CD4-positive, alpha-beta T cell treated with Interleukin-10 for 1 hour (primary cell): ENCODE measurements at places on chromosomes 7 and 10.

DNA sequence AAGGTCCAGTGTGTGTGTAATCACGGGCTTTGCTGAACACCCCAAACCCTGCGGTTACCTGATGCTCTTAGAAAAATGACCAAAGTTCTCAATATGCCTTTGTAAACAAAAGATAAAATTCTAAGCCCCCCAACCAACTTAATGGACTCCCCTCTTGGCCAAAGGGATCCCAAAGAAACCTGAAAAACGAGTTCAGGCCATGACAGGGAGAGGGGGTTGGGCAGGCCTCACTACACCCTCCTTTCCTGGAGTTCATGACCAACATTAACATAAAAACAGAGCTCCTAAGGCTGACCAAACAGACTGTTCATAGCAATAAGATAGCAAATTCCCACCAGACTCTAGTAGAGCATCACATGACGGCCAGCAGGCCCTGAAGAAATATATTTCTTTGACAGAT is 3.0 kb upstream of the VIPR2 start:
- DNase-seq: no peak

DNA sequence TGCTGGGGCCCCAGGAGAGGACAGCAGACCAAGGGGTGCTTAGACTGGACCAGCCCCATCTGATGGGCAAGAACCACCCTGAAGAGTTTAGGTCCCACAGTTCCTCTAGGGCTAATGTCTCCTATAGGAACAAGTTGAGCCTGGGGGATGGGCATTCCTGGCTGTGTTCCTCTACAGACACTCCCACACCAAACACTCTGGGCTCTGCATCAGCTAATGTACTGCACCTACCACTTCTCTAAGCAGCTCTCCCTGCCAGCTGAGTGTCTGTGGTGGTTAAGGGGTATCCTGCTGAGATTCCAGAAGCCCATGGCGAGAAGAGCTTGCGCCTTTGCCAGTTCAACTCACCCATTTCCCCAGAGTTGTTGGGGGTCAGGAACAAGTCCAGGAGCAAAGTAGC is 284.1 kb upstream of the CSTF2T start:
- no peak for DNase-seq

DNA sequence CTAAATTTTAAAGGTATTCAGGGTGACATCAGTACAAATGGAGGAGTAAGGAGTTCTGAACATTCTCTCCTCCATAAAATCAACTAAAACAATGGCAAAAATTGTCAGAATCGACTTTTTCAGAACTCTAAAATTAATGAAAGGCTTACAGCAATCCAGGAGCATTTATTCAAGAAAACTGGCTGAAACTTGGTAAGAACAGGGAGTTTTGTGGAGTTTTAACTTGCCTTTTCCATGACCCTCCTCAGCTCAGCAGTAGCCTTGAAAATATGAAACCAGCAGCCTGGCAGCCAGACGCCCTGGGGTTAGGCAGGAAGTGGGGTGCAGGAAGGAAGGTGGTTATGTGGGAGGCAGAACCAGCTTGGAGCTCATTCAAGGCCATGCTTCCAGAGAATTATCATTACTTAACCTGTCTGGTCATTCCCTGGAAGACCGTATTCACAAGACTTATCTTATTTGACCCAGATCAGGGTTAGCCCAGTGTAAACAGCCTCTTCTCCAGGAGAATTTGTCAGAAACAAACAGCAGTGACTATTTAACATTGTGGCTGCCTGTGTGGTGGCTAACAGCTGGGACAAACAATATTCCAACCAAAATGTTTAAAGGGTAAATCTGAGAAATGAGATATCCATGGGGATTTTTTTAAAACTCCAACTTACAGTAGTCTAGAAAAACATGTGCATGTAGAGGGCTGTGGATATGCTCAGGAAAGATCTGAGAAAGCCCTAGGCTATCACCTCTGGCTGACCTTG is 75.7 kb upstream of the MACROH2A2 start:
- no peak for DNase-seq

DNA sequence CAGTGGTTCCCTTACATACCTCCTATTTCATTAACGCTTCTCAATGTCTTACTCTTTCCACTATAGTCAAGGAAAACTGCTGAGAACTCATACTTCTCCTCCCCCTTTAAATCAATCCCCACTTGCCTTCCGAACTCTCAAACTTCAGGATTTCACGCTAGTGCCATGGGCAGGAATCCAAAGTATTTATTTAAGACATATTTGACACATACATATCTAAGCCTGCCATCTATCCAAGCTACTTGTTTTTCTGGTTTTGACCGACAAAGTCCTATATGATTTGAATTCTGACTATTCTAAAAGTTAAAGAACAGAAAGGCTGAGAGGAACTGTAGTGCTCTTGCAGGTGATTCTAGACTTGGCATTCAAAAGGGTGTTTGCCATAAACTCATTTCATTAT is 51.8 kb downstream of the CCDC6 start:
- DNase-seq: no peak

- DNase-seq: no peak
These were observed 67.6 kb downstream of the CUBN start for GRCh38 chr10:17062009-17062408.

DNA sequence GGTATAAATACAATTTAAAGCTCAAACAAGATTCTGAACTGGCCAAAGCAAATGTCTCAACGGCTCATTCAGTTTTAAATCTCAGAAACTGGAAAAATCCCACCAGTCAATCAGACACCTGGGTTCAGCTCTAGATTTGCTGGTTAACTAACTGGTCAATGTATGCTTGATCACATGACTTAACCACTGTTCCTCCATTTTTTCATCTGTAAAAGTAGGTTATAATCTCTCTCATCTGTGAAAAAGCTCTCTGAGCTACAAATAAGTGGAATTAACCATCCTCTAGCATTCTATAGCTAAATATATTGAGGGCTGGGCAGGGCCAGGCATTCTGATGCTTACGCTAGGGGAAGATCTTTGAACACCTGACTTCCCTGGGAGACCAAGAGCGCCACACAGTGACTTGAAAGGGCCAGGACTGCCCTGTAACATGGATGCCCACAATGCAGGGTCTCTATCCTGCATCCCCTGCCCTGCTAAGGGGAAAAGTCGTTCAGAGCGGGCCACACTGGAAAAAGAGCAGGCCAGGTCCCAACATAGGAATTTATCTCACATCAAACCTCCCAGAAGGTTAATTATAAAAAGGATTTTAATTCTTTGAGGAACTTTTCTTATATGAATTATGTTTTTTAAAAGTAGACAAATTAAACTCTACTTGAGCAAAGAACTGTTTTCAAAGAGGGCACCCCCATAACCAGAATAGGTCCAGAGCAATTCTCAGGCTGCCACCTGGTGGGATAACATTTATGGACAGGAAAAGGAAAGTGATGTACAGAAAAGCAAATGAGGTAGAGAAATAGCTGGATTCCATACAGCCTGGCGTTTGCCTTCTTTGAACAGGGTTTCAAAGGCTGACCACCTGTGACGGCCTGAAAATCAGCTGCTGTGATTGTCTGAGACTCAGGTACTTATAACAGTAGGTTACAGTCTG is 1.8 kb downstream of the RP9 start:
- DNase-seq: peak; percentile 73

DNA sequence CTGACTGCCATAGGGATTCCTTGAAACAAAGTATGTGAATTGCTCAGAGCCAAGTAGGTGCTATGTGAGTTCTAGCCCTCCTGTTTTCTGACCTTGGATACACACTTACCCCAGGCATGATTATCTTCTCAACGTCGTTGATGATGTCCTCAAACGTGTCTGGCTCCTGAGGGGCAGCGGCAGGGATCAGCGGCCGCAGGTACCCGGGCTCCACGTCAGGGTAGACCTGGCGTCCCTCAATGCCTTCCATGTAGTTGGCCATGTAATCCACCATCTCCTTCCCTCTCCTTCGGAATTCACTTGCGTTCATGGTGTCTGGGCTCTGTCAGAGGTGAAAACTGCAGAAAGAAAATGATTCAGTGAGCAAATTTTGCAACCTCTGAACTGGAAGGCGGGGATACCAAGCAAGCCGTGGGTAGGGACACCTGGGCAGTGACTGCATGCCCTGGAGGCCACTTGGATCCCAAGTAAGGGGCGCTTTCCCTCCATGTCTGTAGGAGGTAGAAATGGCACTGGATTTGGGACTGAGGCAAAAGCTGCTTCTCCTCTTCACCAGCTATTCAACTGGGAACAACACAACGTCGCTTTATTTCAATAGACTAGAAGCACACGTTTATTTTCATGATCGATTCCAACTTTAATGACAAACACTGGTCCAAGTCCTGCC is 21.3 kb downstream of the DDC start:
- no peak for DNase-seq
